CD4-positive, alpha-beta memory T cell (primary cell): ENCODE measurements at places on chromosomes 7 and 10.

DNA sequence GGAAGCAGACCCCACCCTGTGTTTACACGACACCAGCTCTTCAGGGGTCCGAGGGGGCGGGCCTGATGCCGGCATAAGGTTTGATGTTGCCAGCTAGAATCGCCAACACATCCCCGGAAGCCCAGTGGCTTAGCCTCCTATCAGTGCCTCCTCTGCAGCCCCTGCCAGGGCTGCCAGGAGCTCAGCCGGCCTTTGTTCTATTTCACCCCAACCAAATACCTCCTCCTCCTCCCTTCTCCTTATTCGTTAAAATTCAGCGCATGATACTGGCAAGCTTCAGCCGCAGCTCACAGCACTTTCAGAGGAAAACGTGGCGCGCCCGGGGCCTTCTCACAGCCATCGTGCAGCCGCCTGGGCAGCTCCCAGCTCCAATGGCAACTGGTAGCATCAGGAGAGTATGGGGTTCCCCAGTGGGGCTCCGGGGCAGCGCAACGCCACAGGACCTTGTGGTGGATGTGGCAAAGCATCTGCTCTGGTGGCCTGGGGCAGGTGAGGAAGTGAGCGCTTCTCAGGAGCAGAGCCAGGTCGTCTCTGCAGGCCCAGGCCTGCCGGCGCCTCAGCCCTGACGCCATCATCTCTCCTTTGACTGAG, 176.4 kb upstream of the RHEB start:
- DNase-seq: no peak

GRCh38 chr7:47501406-47501805, 80.5 kb downstream of the TNS3 start:
- no peak for DNase-seq

DNA sequence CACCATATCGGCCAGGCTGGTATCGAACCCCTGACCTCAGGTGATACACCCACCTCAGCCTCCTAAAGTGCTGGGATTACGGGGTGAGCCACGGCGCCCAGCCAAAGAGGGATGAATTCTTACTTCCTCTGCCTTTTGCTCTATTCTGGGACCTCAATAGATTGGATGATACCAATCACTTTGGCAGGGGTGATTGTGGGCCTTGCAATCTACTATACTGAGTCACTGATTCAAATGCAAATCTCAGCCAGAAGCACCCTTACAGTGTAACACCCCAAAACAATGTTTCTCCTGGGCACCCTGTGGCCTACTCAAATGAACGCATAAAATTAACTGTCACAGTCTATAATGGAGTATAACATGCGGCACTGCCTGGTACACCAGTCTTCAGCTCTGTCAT, 596.7 kb upstream of the LRRTM3 start:
- no peak for DNase-seq

DNA sequence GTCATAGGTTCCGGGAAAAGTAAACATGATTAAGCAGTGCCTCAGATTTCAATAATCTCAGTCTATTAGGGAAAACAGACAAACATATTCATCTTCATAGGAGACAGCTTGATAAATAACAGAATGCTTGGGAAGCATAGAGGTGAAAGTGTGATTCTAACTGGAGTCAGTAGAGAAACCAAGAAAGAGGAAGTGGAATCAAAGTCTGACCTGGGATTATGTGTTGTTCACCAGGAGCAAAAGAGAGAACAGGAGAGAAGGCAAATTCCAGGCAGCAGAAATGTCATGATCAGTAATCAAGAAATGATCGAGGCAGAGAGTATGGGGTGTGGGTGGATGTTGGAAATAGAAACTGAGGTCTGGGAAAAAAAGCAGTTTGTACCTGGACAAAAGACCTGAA, 43.7 kb downstream of the DGKB start:
- no peak for DNase-seq

GRCh38 chr7:129167817-129168216, 20.6 kb upstream of the SMO start:
- DNase-seq: no peak
